Activated T-helper 2 cell treated with anti-CD3 and anti-CD28 coated beads, Interferon-gamma antibody, Interleukin-2, Interleukin-4, amounts not matched to agents 10 μg/mL and 5 μg/mL and 100 μg/mL, durations not matched to agents 14 hours and 24 hours and 36 hours (primary cell): ENCODE measurements at places on chromosomes 2 and 18. TPM values are rescaled to one million over a fixed set of nuclear protein-coding genes. Genes with fewer than 3 reads are reported as not detected.

DNA sequence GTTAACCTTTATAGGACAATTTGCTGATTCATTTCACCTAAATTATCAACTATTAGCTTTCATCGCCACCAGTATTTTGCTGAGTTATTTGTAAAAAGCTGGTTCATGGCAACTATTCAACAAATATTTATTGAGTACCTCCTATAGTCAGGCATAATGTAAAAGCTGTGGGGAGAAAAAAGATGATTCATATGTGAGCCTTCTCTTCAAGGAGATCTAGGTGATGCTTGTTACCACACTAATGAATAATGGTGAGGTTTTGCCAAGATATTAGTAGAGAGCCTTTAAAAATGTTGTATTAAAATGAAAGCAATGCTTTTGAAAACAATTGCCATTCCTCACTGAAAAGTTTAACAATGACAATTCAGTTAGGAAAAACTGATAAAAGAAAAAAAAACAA is 187.8 kb downstream of the ANKRD44 start:
- no peak for DNase-seq

OSBPL6 gene
- 1.8 and 2.3 TPM in 2 replicates for total RNA-seq

SERPINB11 gene
- total RNA-seq: not detected in 2 replicates

- peak; percentile 52 for DNase-seq
Measured at GRCh38 chr2:190649035-190649797, at the start of gene NAB1. Gene NAB1 (plus strand): TSS chr2:190649083. CDS start chr2:190659177, 10,094 bp downstream.

- DNase-seq: no peak
Measured at GRCh38 chr2:100796499-100797100, 23.3 kb upstream of the NPAS2 start.

- DNase-seq: no peak
Measured at GRCh38 chr2:2663401-2664036, 332.4 kb upstream of the MYT1L start.

DNA sequence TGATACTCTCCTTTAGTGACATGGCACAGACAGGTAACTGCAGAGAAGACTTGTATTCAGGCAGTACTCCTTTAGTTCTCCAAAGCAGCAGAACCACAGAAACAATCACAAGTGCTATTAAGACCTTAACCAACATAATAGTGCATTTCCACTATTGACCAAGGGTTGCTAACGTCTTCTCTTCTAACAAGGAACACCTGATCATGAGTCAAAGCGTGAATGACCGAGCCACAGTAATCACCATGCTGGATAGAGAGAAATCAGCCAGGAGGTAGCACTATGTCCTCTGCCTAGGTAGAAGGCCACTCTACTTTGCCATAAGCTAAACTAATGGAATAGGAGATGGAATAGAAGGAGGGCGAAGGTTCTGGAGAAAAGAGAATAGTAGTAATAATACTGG is 161.0 kb downstream of the ANKRD44 start:
- no peak for DNase-seq

- no peak for DNase-seq
Measured at GRCh38 chr2:41151746-41152145, 699.9 kb upstream of the SLC8A1 start.

UGT1A4 gene
- not detected in 2 replicates for total RNA-seq

DNA sequence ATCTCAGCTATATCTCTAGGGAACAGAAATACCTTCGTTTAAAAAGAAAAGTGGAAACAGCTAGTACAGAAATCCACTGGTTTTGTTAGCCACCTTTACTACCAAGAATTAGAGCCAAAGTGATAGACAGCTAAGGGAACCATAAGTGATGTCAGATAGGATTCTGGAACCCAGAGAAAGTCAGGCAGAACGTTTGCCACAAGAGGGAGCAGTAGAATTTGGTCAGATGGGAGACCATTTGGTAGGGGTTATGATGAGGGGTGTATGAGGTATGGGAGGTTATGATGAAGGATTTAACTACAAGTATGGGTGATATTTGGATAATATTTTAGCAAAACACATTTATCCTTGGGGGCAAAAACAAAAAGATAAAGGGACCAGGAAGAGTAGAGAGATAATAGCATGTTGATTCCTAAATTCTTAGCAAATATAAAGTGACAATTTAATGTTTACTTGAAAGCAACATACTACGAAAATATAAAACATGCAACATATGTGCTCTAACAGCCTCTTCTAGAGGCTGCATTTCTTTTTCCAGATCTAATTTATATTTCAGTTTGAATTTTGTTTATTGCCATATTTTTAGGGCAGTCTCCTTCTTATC is 3.3 kb downstream of the SLC8A1 start:
- no peak for DNase-seq

DNA sequence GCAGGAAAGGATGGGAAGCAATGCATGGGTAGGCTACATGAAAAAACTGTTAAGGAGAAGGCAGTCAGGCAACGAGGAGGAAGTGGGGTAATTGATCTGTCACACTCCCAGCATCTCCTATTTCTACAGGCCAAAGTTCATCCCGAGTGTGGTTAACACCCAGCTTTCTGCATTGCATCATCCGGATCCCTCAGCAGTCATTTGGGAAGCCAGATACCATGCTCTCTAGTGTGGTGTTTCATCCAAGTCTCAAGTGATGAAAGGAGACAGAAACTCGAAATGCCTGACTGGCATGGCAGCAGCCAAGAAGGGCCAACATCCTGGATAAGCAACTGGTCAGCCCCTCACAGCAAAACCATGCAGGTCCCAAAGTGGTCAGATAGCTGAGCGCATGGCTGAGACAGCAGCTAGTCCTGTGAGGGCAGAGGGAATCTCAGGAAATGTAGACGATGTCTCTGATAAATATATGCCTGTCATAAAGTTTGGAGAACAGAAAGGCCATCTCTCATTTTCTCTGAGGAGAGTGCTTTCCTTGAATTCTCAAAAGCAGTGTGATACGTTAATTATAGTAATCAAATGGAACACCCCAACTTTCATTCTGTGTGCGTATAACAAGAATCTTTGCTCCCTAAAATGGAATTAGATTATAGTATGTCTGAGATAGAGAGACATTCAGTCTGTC is 24.8 kb upstream of the HNRNPA3 start:
- no peak for DNase-seq

DNA sequence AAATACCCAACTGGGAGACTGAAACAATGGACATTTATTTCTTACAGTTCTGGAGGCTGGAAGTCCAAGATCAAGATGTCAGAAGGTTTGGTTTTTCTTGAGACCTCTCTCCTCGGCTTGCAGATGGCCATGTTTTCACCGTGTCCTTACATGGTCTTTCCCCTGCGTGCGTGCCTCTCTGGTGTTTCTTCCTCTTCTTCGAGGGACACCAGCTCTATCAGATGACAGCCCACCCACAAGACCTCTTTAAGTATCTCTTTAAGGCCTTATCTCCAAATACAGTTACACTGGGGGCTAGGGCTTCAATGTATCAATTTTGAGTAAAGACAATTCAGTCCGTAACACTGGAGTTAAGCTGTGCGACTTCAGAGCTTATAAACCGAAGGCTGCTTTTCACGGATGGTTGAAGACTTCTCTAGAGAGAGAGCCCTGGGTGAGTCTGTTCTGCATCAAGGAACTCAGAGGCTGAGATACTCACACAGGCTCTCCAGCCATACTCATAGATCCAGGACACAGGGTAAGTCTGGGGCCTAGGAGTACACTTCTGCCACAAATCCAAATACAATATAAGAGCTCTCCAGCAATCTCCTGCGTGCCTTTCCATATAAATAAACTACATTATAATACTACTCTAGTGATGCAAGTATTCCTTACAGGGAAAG is 339.9 kb upstream of the PKDCC start:
- no peak for DNase-seq

GRCh38 chr2:213246497-213247281 is 37.6 kb upstream of the SPAG16 start:
- DNase-seq: no peak

NT5C1B gene
- not detected in 2 replicates for total RNA-seq

DNA sequence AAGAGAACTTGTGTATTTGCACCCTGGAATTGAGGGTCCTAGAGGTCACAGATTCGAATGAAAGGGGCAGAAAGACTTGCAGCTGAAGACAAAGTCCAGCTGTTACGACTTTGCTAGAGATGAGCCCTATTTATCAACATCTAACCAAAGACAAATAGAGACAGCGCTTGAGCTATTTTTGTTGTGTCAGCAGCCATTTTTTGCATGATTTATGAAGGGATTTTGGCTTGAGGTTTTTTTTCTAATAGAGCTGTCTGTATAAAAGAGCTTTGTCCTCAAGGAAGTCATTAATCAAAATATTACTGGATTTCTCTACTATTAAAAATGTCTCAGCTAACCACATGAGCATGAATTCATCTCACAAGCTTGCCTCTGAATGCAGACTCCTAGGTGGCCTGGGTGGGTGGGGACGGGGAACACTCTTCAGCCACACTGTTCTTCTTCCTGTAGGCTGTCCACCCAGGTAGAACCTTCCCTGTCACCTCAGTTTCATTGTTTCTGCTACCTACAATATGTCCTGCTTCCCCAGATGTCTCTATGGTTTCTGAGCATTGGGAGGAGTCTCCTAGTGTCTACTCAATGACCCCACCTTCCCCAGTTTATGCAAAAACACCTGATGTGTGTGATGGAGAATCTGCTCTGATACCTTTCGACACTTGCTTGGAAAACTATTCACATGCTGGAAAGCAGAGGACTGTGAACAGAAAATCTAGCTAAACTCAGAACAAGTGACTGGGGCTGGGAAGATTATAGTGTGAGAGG is 7.2 kb upstream of the CD226 start:
- DNase-seq: no peak

CCDC68 gene
- not detected in 2 replicates for total RNA-seq

ADGRF3 gene
- total RNA-seq: 1.6 and 3.1 TPM in 2 replicates

GRCh38 chr2:234635284-234635683 is 138.4 kb upstream of the ARL4C start:
- no peak for DNase-seq

DNA sequence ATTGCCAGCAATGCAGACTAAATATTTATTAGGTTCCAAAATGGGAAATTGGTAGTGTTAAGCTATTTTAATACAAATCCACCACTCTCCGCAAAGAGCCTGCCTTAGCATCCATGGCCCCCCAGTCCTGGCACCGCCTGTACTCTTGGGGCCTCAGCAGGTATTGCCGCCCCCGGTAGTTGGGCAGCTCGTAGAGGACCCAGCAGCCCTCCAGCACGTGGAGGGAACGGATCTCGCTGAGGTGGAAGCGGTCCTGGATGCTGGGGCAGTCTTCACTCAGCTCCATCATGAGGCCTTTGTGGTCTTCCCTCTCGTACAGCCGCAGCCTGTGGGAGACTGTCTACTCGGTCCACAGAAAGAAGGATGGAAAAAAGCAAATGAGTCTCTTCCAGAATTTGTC is 1.5 kb downstream of the CRYGC start:
- no peak for DNase-seq

DNA sequence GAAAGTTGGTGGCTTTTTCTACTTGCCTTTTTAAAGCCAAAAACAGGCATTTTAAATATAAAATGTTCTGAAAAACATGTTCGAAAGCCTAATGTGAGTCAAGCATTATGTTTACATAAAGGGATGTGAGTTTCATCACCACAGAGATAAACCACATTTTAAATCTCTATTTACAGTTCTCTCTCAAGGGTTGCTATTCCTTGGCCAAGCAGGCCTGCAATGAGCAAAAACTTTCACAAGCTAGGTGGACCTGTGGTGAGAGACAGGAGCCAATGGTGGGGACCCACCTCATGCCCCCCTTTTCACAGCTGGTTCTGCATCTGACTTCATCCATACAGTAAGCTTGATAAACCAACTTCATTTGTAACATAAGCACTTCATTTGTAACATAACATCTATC is 65.1 kb downstream of the CUL3 start:
- DNase-seq: peak; percentile 26

GKN1 gene
- not detected in 2 replicates for total RNA-seq

DNA sequence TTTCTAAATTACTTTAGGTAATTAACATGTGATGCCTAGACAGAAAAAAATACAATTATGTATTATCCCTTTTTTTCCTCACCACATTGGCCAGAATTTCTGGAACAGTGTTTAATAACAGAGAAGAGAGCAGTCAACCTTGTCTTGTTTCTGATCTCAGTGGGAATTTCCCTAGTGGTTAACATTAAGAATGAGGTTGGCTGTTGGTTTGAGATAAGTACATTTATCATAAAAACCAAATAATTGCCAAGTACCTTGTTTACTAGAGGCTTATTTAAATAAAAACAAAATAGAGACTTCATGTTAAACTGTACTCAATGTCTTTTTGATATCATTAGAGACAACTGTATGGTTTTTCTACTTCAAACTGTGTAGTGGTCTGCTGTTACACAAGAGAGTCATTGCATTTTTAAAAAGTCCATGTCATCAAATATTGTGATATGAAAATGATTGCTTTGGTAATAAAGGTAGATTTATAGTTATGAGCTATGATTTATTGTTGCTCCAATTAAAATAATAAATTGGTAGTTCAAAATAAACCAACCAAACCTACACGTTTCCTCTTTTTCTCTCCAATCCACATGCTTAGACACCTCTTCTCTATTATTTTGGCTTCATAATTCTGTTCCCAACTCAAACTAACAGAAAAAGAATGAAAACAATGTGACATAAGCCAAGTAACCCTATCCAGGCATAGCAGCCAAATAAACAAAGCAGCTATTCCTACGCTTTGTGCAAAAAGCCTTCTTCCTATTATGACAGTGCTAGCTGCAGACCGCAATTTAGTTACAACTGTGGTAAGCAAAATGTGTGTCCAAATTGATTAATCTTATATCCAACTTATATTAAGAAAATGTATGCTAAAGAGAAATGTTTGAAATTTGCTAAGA is 20.9 kb upstream of the TANK start:
- no peak for DNase-seq

- DNase-seq: no peak
Measured at GRCh38 chr18:40355726-40356125, 1599.3 kb upstream of the PIK3C3 start.

SOCS6 gene
- total RNA-seq: 3.8 and 4.5 TPM in 2 replicates

DNA sequence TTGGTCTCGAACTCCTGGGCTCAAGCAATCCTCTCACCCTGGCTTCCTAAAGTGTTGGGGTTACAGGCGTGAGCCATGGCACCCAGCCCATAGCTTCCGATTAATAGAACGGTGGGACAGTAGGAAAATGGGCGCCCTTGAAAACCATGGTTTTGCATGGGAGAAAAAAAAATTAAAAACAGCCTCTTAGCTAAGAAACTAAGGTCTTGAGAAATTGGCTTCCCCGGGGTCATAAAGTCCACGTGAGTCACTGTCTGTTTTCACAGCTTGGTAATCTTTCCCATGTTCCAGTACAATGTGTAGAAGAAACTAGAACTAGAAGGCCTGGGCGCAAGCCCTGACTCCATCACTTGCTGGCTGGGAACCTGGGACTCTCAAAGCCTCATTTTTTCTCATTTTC is 20.7 kb downstream of the B3GNT2 start:
- DNase-seq: no peak

CFAP221 gene
- total RNA-seq: not detected in 2 replicates

DNA sequence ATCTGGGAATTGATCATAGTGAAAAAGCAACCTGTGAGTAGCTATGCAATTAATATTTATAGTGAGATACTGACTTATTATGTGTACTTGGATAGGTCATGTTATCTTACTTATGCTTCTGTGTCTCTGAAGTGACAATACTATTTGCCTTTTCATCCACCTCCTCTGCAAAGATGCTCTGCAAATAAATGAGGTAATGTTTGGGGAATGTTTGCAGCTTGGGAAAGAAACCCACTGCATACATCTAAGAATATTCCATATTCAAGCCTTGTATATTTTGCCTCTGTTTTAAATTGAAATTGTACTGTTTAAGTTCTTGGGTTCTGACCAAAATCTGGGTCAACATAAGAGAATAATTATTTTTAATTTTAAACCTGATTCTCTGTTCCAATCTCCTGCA is 217.4 kb upstream of the DTNA start:
- DNase-seq: no peak

- DNase-seq: no peak
Measured at GRCh38 chr18:38648179-38648578, 1082.6 kb upstream of the CELF4 start.
